ENCODE measurements at places on chromosomes 3 and 15. TPM values are rescaled to one million over a fixed set of nuclear protein-coding genes. Genes with fewer than 3 reads are reported as not detected.

DNA sequence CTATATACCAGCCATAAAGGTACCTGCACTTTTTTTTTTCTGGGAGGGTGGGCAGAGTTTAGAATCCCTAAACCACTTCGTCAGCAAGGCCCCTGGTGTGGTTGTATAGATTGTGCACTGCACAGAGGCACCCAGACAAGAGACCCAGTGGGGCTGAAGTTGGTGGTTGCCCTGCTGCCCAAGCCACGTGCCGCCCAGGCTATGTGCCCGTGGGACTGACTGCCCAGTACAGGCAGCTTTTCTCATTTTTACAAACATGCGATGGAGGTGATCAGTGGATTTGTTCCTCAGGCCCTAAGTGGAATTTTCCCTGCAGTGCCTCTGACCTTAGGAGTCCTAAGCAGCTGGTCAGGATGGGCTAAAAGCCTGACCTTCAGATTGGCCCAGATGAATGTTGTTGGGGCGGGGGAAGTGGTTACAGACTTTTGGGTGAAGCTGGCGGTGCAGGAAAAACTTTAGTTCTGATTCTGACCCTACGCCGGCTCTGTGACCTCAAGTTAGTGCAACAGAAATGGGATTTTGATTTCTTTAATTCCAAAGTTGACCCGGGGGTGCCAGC is 34.9 kb upstream of the LIMD1 start:
- peaks cover 47% of the 10 kb centered on the region for H3K4me1 ChIP-seq
- H3K27me3 ChIP-seq, result no peaks in the 10 kb centered on the region
- no peak for DNase-seq
- peak overlapping the region; percentile 89 for H3K27ac ChIP-seq
- H3K36me3 ChIP-seq, result no peaks in the 10 kb centered on the region

DNA sequence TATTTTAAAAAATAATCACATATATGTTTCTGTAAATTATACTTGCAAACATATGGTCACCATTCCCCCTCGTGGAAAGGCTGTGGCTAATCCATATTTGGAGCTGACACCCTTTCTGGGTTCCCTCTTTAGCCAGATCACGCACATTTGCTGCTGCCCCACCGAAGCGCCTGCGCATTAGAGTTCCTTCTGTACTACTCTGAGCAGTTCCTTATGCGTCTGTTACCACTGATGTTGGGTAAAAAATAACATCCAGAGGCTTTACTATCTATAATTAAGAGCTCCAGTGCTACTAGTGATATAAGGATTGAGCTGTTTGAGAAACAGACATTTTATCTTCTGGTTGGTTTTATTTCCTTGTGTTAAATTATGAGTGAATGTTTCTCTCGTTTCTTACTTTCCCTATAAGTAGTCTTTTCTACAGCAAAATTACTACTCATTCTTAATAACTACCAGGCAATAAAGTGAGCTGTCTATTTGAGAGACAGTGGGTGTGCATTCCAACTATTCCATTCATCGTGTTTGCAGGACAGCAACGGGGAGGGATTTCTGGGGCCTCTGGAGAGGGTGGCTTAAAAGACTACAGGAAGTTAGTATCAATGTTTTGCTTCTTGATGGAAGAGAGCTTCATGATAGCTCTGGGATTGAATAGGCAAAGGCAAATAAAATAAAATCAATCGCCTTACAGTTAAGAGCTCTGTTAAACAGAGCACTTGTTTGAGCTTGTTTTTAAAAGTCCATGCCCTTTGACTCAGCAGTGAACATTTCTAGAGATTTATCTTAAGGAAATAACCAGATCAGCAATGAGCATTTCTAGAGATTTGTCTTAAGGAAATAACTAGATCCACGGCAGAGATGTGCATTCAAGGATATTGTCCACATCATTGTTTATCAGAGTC is 245.2 kb downstream of the CD47 start:
- no peaks in the 10 kb centered on the region for H3K27me3 ChIP-seq
- H3K27ac ChIP-seq, result no peak overlapping the region
- DNase-seq, result no peak
- H3K36me3 ChIP-seq, result no peaks in the 10 kb centered on the region

GRCh38 chr3:50316657-50317242 is 5.8 kb downstream of the HYAL2 start:
- H3K4me1 ChIP-seq, result peaks cover 47% of the 10 kb centered on the region
- DNase-seq, result no peak
- no peaks in the 10 kb centered on the region for H3K27me3 ChIP-seq
- H3K27ac ChIP-seq, result no peak overlapping the region
- H3K36me3 ChIP-seq, result peaks cover 42% of the 10 kb centered on the region

The ZDHHC19 gene
- 0.38 TPM for total RNA-seq

DNA sequence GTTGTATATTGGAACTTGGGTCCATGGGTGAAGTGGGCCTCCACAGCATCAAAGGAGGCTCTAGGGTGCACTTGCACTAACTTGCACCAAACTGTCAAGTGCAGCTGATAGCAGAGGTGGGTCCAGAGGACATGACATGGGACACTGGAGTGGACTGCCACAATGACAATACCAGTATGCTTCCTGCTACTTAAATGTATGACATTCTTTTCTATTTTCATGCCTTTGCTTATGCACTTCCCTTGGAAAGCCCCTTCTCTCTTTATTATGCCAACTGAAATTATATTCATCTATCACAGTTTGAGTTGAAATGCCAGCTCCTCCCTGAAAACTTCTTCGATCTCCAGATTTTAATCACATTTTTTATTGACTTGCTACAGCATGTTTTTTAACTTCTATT is 101.8 kb downstream of the CFAP20DC start:
- H3K27ac ChIP-seq, result no peak overlapping the region
- H3K4me3 ChIP-seq, result no peak overlapping the region
- H3K36me3 ChIP-seq, result no peaks in the 10 kb centered on the region
- no peaks in the 10 kb centered on the region for H3K4me1 ChIP-seq
- peaks cover 1% of the 10 kb centered on the region for H3K27me3 ChIP-seq

- H3K4me1 ChIP-seq, result no peaks in the 10 kb centered on the region
- H3K27ac ChIP-seq, result no peak overlapping the region
- H3K36me3 ChIP-seq, result no peaks in the 10 kb centered on the region
- DNase-seq, result no peak
Observed at GRCh38 chr3:164024786-164025185, 1053.5 kb downstream of the SI start.

GRCh38 chr15:63473749-63473998 is 30.7 kb upstream of the USP3 start:
- H3K4me1 ChIP-seq, result no peaks in the 10 kb centered on the region
- no peak overlapping the region for H3K27ac ChIP-seq
- H3K4me3 ChIP-seq, result no peak overlapping the region
- H3K36me3 ChIP-seq, result no peaks in the 10 kb centered on the region

The AADAC gene
- total RNA-seq, result 0.71 TPM

- no peak overlapping the region for H3K27ac ChIP-seq
- H3K27me3 ChIP-seq, result no peaks in the 10 kb centered on the region
- H3K36me3 ChIP-seq, result peaks cover 37% of the 10 kb centered on the region
- no peak for DNase-seq
Observed at GRCh38 chr15:73948982-73949381, 22.7 kb downstream of the LOXL1 start.

The MYLK gene
- 5.4 TPM for total RNA-seq

- no peak overlapping the region for H3K27ac ChIP-seq
- H3K4me1 ChIP-seq, result no peaks in the 10 kb centered on the region
- no peaks in the 10 kb centered on the region for H3K27me3 ChIP-seq
- no peak for DNase-seq
- no peaks in the 10 kb centered on the region for H3K36me3 ChIP-seq
Observed at GRCh38 chr15:61275901-61276300, 46.8 kb upstream of the RORA start.

- peaks cover 4% of the 10 kb centered on the region for H3K4me1 ChIP-seq
- H3K36me3 ChIP-seq, result peaks cover 2% of the 10 kb centered on the region
- H3K4me3 ChIP-seq, result no peak overlapping the region
- no peak for DNase-seq
Observed at GRCh38 chr3:141373232-141373631, 4.9 kb downstream of the ZBTB38 start.

GRCh38 chr3:47712398-47712797 is 69.3 kb downstream of the SMARCC1 start:
- H3K4me1 ChIP-seq, result peaks cover 5% of the 10 kb centered on the region
- no peak overlapping the region for H3K27ac ChIP-seq

DNA sequence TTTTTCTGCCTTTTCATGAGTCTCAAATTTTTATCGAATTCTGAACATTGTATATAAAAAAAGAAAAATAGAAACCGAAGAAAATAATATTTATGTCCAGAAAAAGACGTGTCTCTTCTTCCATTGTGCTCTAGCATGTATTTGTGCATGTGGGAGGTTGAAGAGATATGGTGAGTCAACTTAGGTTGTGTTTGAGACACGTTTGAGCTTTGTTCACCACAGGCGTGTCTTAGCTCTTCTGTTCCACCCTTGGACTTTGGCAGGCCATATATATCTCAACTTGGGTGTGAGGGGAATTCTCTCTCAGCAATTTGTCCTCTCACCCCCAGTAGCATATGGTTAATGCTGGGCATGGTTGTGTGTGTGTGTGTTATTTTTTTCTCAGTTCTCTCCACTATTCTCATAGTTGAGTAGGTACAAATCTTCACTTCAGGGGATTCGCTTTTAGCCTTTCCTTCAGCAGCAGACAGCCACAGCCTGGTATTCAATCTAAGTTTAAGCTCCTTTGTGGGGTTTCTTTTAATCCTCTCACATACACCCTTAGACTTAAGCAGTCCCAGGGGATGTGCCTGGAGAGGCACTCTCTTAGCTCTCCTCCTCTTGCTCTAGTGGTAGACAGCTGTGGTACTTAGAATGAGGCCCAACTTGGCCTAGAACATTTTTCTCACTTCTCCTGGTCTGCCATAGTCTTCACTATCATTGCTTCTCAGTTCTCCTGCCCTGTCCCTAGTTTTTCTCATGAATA is 286.5 kb upstream of the RBMS3 start:
- H3K36me3 ChIP-seq, result no peaks in the 10 kb centered on the region
- no peaks in the 10 kb centered on the region for H3K27me3 ChIP-seq
- no peak overlapping the region for H3K27ac ChIP-seq

DNA sequence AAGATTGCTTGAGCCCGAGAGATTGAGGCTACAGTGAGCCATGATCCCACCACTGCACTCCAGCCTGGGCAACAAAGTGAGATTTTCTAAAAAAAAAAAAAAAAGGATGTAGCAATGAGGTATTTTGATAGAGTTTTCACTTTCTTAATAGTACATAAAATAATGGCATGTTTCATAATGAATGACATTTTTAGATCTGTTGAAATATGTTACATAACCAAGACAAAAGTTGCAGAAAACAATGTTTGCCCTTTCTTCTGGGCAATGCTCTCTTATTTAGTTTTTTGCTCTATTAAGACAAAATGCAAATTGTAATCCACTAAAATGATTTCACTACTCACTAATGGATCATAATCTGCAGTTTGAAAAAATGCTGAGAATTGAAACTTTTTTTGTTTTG is 4.4 kb upstream of the MAPK6 start:
- peaks cover 13% of the 10 kb centered on the region for H3K4me1 ChIP-seq
- H3K36me3 ChIP-seq, result no peaks in the 10 kb centered on the region
- H3K27ac ChIP-seq, result no peak overlapping the region
- no peak for DNase-seq
- no peak overlapping the region for H3K4me3 ChIP-seq

The NT5DC2 gene
- total RNA-seq, result 8.6 TPM

The CCDC13 gene
- 1.1 TPM for total RNA-seq

The UROC1 gene
- total RNA-seq, result not detected

GRCh38 chr3:183764847-183765731 is 60.3 kb downstream of the MAP6D1 start:
- H3K4me3 ChIP-seq, result no peak overlapping the region
- no peaks in the 10 kb centered on the region for H3K27me3 ChIP-seq
- no peak overlapping the region for H3K27ac ChIP-seq
- H3K36me3 ChIP-seq, result peaks cover 6% of the 10 kb centered on the region
- DNase-seq, result no peak

- DNase-seq, result no peak
- H3K36me3 ChIP-seq, result no peaks in the 10 kb centered on the region
- H3K27ac ChIP-seq, result peak overlapping the region; percentile 71
- peaks cover 44% of the 10 kb centered on the region for H3K4me1 ChIP-seq
- H3K4me3 ChIP-seq, result no peak overlapping the region
Observed at GRCh38 chr3:64759811-64760210, 72.0 kb upstream of the ADAMTS9 start.

Data from psoas muscle (tissue), 8 donors.